ENCODE measurements at places on chromosomes 2 and 18.

GRCh38 chr2:191571163-191571769, 106.7 kb upstream of the NABP1 start:
- no peak for DNase-seq

DNA sequence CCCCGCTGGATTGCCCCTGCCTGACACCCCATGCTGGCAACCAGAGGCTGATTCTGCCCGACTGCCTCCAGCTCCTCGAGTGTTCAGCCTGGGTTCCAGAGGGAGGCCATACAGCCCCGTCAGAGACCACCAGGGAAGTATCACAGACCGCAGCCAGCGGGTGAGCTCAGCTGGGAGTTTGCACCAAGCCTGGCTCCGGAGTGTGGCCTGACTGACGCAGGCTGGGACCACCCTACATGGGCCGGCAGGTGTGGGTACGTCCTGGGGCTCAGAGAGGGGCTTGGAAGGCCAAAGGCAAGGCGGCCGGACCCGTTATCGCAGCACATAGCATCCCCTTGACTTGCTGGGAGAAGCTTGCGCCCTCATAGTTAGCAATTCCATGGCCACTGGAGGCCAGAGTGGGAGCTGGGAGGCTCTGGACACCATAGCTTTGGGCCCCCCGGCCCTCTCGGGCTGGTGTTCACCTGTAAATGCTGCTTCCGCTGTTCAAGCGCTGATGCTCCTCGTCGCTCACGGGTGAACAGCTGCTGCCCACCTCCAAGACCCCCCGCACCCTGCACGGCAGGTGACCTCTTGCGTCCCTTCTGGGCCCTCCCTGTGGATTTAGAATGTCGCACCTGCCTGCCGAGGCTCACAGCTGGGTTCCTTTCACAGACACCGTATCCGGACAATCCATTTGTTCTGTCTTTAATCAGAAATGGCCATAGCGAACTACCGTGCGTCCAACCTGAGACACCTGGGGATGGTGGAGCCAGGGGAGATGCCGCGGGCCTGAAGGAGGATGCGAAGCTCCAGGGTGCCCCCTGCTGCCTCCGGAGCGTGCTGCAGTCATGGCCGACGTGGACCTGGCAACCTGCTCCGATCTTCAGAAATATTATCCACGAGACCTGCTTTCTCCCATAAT, 31.2 kb upstream of the SLC66A3 start:
- DNase-seq: peak; percentile 16

GRCh38 chr2:85534881-85535280, 4.1 kb upstream of the MAT2A start:
- DNase-seq: no peak

- no peak for DNase-seq
Observed at GRCh38 chr2:23375448-23375847, 9.5 kb upstream of the KLHL29 start.

GRCh38 chr2:172412984-172413492, 14.3 kb upstream of the ITGA6 start:
- DNase-seq: no peak

- no peak for DNase-seq
Observed at GRCh38 chr2:149490296-149490695, 97.3 kb downstream of the MMADHC start.

DNA sequence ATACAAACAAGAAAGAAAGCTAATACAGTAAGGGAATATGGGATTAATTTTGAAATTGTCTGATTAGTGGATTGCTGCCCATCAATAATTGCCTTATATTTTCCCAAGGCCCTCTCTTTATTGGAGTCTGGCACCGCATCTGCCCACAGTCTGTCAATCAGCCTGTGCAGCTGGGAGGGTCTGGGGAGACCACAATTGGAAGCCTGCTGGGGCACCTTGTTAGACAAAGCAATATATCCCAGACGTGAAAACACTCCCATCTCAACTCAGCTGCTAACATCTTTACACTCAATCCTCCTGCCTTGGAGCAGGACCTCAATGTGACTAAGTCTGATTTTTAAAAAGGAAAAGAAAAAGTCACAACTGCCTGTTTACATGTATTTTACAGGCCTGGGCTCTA, 258.6 kb downstream of the SRBD1 start:
- no peak for DNase-seq

DNA sequence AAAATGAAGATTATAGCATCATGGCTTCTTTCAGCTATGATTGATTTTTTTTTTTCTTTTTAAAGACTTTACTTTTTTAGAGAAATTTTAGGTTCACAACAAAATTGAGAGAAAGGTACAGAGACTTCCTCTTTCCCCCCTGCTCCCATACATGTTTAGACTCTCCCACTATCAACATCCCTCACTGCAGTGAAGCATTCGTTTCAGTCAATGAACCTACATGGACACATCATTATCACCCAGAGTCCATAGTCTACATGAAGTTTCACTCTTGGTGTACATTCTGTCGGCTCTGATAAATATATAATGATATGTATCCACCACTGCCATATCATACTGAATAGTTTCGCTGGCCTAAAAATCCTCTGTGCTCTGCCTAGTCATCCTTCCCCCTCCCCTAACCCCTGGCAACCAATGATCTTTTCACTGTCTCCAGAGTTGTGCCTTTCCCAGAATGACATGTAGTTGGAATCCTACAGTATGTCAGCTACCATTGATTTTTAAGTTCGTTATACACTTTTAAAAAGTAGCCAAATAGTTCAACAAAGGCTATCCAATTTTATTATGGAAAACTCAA, 86.8 kb downstream of the GPD2 start:
- DNase-seq: no peak

GRCh38 chr2:74221091-74221490, 22.7 kb downstream of the MTHFD2 start:
- no peak for DNase-seq

GRCh38 chr2:217788669-217789002, 214.2 kb downstream of the TNS1 start:
- no peak for DNase-seq

DNA sequence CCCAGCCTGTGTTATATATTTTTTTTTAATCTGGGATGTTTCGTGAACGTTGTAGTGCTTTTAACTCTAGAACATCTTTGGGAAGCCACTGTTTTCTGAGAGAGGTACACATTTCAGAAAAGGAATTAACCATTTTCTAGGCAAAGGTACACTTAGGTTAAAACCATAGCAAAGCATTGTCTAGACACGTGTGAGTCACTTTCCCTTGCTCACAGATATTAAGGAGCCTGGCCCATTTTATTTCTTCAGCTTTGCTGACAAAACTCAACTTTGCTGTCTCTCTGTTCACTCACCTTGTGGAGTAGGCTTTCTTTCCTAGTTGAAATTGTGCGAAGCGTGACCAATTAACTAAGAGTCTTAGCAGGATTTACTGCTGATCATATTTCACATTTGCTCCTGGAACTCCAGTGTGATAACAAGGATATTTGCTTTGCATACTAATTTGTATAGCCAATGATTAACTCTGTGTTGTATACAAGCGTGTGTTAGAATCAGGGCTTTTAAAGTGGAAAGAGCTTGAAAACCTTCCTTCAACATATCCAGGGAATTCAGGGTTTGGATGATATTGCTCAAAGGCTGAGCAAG, 215.0 kb upstream of the AGAP1 start:
- DNase-seq: no peak

- DNase-seq: no peak
Observed at GRCh38 chr2:106990297-106990696, 104.3 kb upstream of the ST6GAL2 start.

DNA sequence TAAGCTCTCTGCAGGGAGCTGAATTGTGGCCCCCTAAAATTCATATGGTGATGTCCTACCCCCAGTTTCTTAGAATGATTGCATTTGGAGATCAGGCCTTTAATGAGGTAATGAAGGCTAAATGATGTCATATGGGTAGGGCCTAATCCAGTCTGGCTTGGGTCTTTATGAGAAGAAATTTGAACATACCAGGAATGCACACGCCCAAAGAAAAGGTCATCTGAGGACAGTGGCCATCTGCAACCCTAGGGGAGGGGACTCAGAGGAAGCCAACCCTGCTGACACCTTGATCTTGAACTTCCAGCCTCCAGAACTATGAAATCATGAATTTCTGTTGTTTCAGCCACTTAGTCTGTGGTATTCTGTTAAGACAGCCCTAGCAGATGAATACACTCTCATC, 426.7 kb downstream of the EPHA4 start:
- DNase-seq: no peak

GRCh38 chr2:184597571-184597991, 748 bp upstream of the ZNF804A start:
- DNase-seq: no peak

GRCh38 chr2:144323946-144324345, 196.0 kb downstream of the ZEB2 start:
- DNase-seq: no peak

DNA sequence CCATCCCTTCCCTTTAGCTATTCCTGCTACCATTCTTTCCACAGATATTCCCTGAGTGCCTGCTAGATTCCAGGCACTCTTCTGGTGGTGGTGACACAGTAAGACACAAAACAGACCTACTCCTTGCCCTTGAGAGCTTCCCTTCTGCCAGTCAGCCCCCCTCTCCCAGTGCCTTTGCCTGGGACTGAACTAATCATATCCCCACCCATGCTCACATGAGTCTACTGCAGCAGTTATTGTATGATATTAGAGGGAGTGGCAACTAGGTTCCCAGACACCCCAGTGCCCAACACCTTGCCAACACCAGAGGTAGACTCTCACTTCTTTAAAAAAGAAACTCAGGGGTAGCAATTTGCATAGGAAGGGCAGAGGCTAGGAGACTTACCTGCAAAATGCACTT, 7.2 kb upstream of the LBH start:
- no peak for DNase-seq

- no peak for DNase-seq
Observed at GRCh38 chr2:67930156-67930555, 132.6 kb downstream of the C1D start.

GRCh38 chr2:54952425-54952824, 97.8 kb downstream of the RTN4 start:
- DNase-seq: no peak

GRCh38 chr2:219466816-219467735, 31.6 kb upstream of the GMPPA start:
- DNase-seq: no peak

DNA sequence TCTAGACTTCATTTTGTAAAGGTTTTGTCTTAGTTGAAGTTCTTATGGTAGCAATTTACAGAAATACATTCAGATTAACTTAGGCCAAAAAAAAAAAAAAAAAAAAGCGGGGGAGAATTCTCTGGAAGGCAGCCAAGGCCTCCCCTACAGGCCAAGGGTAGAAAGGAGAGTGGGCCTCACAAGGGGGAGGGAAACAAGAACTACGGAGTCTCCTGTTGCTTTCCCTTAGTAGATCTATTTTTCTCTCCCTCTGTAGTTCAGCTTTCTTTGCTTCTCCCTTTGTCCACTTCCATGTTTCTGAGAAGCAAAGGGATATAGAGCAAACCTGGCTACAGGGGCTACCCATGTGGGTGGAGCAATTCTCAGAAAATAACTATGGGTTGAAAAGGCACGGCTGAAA, 2.4 kb upstream of the STK11IP start:
- DNase-seq: no peak

- DNase-seq: no peak
Observed at GRCh38 chr2:229296536-229296935, 25.4 kb upstream of the PID1 start.

DNA sequence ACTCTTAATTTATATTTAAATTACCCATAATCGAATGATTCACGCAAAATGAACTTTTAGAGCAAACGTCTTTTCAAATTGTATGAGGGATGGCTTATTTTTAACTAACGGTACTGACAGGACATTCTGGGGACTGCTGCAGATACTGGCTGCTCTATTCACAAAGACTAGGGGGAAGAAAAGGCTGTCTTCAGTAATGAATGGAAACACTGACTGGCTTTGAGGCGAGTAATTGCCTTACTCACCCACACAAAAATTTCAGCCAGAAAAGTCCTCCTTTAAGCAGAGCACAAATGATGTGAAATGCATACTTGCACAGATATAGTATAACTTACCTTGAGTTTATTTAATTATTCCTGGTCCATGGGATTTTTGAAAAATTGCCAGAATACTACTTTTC, 852.6 kb downstream of the DPP10 start:
- DNase-seq: no peak

DNA sequence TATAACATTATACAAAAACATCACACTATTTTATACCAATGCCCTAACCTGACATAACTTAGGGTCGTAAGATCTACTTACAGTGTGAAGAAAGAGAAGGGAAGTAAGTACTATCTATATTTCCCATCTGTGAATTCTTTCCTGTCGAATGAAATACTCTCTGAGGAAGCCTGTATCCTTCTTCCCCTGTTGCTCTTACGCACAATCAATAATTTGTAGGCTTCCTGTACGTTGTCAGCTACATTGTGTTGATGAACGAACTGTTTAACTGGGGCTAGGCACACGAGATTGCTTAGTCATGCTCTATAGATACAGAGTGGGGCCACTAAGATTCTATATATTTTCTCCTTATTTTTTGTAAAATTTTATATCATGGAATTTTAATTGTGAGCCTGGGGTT, 1125.0 kb upstream of the CELF4 start:
- DNase-seq: no peak

GRCh38 chr2:111983478-111984212, 71.4 kb upstream of the TMEM87B start:
- no peak for DNase-seq

DNA sequence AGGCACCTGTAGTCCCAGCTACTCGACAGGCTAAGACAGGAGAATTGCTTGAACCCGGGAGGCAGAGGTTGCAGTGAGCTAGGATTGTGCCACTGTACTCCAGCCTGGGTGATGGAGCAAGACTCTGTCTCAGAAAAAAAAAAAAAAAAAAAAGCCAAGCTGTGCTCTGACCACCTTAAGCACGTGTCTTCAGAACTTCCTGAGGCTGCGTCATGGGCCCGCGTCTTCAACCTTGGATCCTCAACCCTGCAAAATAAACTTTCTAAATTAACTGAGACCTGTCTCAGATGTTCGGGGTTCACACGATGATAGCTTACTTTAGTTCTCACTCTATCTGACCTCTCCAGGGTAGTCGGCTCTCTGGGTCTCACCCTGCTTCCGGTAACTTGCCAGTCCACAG, 65.8 kb upstream of the CABLES1 start:
- DNase-seq: no peak

DNA sequence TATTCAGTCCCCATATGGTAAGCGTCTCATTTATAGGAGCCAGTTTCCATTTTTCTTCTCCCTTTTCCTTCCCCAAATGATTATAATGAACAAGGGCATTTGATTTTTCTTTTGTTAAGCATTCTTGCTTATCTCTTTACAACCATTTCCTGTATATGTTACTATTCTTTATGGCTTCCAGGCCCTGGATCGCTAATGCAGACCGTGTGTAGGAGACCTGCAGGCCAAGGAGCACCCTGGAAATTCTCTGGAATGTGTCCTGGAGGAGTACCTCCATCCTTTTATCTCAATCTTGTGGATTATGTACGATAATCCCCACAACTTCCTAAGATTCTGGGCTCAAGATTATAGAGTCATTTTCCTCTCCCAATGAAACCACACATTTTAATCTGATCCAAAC, 439.6 kb upstream of the MMADHC start:
- DNase-seq: no peak

Data from NCI-H1930 (cell line).